Memory B cell (primary cell): ENCODE measurements at places on chromosomes 12 and 14.

- no peak for DNase-seq
Observed at GRCh38 chr12:127509066-127509778, 757.7 kb upstream of the TMEM132C start.

GRCh38 chr12:58955849-58956248, 35.5 kb upstream of the LRIG3 start:
- DNase-seq: no peak

GRCh38 chr12:124168016-124168786, 126.7 kb upstream of the RFLNA start:
- no peak for DNase-seq

DNA sequence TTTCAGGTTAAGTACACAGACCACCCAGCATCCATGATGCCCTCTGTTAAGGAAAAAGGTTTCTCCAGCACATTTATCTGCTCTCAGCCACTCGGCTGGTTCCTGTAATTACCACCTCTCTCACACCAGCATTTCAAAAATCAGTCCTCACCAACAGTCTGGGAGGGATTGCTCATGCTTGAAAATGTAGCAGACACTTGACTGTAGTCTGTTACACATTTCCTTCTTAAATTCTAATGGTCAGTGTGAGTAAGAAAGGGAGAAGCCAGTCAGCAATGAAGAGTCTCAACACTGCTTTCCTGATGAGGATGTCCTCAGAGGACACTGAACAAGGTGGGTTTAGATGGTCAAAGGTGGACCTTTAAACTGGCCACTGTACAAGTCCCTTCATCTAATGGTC, 6.0 kb downstream of the ZBTB39 start:
- no peak for DNase-seq
